ENCODE measurements at places on chromosomes 4 and X. TPM values are rescaled to one million over a fixed set of nuclear protein-coding genes. Genes with fewer than 3 reads are reported as not detected.

GRCh38 chrX:68428431-68428830 is 4.9 kb downstream of the OPHN1 start:
- peaks cover 2% of the 10 kb centered on the region for H3K36me3 ChIP-seq
- H3K4me1 ChIP-seq, result peaks cover 2% of the 10 kb centered on the region
- DNase-seq, result no peak
- H3K27ac ChIP-seq, result no peak overlapping the region

- no peaks in the 10 kb centered on the region for H3K36me3 ChIP-seq
- H3K4me3 ChIP-seq, result no peak overlapping the region
- no peaks in the 10 kb centered on the region for H3K27me3 ChIP-seq
- peaks cover 11% of the 10 kb centered on the region for H3K4me1 ChIP-seq
- DNase-seq, result no peak
Observed at GRCh38 chr4:61543976-61544375, 343.9 kb downstream of the ADGRL3 start.

DNA sequence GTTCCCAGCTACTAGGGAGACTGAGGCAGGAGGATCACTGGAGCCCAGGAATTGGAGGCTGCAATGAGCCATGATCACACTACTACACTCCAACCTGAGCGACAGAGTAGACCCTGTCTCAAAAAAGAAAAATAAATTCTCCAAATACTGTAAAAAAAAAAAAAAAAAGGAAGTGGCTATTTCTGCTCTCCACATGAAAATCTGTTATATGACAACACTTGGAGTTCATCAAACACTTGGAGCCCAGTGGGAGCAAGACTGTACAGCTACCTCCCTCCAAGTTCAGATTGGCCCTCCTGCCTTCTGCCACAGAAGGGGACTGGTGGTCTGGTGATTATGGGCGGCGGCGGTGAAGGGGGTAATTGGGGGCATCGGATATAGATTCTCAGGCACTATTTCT is 9.0 kb upstream of the CLDN34 start:
- H3K4me1 ChIP-seq, result no peaks in the 10 kb centered on the region
- peaks cover 2% of the 10 kb centered on the region for H3K36me3 ChIP-seq
- H3K27me3 ChIP-seq, result no peaks in the 10 kb centered on the region
- no peak overlapping the region for H3K27ac ChIP-seq

DNA sequence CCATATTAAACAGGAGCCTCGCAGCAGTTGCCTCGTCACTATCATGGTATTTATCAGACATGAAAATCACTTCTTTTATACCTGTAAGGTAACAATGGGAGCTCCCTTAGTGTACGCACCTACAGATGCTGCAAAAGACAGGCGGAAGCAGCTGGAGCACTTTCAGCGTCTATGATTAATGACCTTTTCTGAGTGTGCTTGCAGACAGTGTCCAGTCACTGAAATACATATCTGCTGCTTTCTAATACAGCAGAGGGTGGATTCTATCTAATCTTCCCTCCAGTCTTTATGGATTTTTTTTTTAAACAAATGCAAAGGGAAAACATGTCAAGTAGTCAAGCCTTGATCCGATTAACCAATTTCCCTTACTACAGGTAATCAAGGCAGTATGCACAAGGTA is 24.1 kb downstream of the DCTD start:
- no peak for DNase-seq
- no peak overlapping the region for H3K4me3 ChIP-seq
- H3K27ac ChIP-seq, result no peak overlapping the region
- H3K4me1 ChIP-seq, result peaks cover 23% of the 10 kb centered on the region
- peaks cover 49% of the 10 kb centered on the region for H3K36me3 ChIP-seq

The USP51 gene
- 8.1 TPM for total RNA-seq

The KCNE5 gene
- total RNA-seq, result 10.8 TPM

The TRIM60 gene
- total RNA-seq, result not detected

The UCP1 gene
- total RNA-seq, result not detected
